Right lobe of liver (tissue), 6 donors: ENCODE measurements at places on chromosomes 11 and 22. TPM values are rescaled to one million over a fixed set of nuclear protein-coding genes. Genes with fewer than 3 reads are reported as not detected.

CYP2D6 gene
- 348 TPM for total RNA-seq

MPPED2 gene
- 0.77 TPM for total RNA-seq

RAB36 gene
- total RNA-seq, result 0.07 TPM

SLC7A4 gene
- not detected for total RNA-seq

MIAT gene
- 3.2 TPM for total RNA-seq

PES1 gene
- 33.3 TPM for total RNA-seq

OR10AG1 gene
- not detected for total RNA-seq
